H9 (cell line): ENCODE measurements at places on chromosomes 3 and 15. TPM values are rescaled to one million over a fixed set of nuclear protein-coding genes. Genes with fewer than 3 reads are reported as not detected.

CILP gene
- 0.04 TPM in 1 of 2 replicates, not detected in the other for total RNA-seq

C3orf70 gene
- total RNA-seq = 0.52 and 0.66 TPM in 2 replicates

P2RY13 gene
- not detected in 2 replicates for total RNA-seq

WDR5B gene
- total RNA-seq = 3.2 and 3.7 TPM in 2 replicates

CRBN gene
- 36.9 and 40.2 TPM in 2 replicates for total RNA-seq

KCTD6 gene
- 14.2 and 15.7 TPM in 2 replicates for total RNA-seq

SKOR1 gene
- total RNA-seq = 0.13 TPM in 2 replicates

STX19 gene
- not detected in 2 replicates for total RNA-seq

- no peak for DNase-seq
These were observed 915.6 kb downstream of the TUSC7 start for GRCh38 chr3:117625174-117625573.

DNA sequence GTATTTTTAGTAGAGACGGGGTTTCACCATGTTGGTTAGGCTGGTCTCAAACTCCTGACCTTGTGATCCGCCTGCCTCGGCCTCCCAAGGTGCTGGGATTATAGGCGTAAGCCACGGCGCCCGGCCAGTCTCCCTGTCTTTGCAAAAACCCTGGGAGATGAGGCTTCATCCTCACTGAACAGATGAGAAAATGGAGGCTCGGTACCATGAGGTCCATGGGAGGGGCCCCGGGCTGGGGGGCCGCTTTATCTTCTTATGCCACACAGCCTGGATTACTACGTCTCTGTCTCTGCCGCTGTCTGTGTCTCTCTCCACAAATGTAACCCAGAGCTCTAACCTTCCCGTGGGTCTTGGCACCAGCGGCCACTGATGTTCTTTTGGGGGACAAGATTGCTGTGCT, 39.1 kb downstream of the ABTB1 start:
- no peak for DNase-seq

DNA sequence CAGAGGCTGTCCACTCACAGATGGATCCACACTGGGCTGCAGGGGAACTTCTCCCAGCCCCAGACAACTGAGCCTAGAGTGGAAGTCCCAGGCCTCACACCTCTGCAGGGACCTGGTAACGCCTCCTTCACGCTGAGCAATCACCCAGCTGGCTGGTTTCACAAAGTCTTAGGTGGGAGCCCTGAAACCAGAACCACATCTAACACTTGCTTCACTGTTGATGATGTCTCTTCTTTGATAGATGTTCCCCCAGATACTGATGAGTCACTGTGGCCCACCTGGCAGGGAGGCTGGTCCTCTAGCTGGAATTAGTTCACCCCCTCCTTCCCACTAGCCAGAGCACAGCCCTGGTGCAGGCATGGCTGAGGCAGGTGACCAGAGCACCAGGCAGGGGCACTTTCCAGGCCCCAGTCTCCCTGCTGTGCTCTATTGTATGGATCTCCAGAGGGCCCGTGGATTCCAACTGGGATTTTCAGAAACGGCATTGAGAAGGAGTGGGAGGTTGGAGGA, 33.5 kb downstream of the MYL3 start:
- DNase-seq = no peak

DNA sequence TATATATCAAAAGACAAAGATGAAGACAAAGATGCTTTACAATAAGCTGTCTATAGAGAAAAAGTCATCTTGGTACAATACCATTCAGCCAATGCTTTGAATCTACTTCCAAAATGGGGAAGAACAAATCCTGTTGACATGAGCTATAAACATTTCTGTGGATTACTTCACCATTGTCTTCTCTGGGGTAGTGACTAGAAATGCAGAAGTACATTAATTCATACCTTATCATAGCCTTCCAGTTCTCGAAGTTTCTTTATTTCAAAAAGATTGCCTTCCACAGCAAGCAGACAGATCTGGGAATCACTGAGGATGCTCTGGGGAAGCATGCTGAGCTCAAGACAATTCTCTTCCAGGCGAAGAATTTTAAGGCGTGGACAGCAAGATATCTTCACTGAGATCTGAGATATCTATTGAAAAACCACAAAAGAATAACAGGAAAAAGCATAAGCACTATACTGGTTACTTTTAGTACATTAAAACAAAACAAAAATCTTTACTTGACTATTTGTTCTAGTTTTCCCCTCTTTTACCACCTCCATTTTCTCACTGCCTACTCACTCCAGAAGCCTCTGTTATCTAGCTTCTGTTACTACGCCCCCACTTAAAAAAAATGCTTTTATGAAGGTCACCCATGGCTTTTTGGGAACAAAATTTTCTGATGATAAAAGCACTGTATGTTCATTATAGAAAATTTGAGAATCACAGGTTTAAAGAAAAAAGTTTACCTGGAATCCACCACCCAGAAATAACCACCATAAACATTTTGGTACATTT, 3.6 kb downstream of the LRRC57 start:
- no peak for DNase-seq

DNA sequence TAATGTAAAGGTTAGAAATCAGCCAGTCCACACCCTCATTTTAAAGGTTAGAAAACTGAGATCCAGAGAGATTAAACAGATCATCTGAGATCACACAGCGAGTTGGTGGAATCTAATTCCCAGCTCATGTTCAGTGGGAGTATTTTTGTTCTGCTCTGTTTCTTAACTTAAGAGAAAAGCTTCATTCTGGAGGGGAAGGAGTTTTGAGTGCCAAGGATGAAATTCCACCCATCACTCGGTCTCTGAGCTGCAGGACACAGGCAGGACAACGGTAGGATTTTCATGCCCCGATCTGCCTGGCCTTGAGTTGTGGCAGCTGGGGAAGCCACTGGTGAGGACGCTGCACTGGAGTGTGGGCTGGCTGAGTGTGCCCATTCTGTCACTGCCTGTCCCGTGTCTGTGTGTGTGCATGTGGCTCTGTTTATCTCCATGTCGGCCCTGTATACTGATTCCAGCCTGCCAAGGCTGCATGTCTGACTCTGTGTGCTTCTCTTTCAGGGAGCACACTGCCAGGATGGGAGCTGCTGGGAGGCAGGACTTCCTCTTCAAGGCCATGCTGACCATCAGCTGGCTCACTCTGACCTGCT, 94.3 kb downstream of the CEMIP start:
- DNase-seq = no peak

- no peak for DNase-seq
These were observed 36.8 kb downstream of the CA12 start for GRCh38 chr15:63344731-63345390.
